ENCODE measurements at places on chromosomes 16 and 17.

GRCh38 chr16:6498858-6499257, 833.8 kb upstream of the RBFOX1 start:
- no peak for DNase-seq

DNA sequence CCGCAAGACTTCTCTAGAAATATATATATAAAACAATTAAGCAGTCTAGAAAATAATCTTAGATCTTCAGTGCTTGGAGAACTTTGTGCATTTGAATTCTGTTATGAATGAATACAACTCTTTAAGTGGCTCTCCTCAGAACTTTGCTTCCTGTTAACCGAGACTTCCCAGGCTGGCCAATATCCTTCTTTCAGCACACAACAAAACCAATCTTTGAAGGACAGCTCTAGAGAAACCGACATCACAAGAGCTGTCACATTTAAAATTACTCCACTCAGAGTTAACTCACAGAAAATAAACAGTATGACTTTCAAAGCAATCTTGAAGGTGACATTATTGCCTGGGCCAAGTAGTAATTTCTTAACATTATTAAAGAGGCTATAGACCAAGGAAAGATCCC, 49.7 kb upstream of the ITGA2B start:
- no peak for DNase-seq

DNA sequence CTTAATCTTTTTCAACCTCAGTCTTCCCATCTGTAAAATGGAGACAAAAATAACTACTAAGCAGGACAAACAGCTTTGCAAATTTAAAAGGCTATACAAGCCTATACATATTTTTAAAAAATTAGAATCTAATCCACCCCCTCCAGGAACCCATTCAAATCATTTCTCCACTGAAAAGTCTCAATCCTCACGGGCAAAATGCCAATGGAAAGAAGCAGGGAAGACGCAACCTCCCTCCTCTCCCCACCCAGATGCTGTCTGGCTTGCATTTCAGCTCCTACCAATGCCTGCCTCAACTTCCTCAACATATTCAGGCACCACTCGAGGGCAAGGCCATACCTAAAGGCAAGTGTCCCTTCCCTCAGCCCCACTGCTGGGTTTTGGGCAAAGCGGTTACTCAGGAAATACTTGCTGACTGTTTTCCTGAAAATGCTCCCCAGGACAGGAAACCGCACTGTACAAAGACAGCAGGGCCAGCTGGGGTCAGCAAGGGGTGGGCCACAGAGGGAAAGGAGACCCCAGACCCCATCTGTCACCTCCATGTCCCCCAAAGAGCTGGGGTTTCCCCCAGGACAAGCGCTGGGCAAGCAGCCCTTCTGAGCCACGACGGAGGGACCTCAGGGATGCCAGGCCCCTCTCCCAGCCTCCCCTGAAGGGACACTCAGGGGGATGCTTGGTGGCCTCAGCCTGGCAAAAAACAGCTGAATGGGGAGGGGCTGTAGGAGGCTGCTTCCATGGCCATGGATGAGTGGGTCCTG, 47.7 kb upstream of the DOC2B start:
- no peak for DNase-seq

DNA sequence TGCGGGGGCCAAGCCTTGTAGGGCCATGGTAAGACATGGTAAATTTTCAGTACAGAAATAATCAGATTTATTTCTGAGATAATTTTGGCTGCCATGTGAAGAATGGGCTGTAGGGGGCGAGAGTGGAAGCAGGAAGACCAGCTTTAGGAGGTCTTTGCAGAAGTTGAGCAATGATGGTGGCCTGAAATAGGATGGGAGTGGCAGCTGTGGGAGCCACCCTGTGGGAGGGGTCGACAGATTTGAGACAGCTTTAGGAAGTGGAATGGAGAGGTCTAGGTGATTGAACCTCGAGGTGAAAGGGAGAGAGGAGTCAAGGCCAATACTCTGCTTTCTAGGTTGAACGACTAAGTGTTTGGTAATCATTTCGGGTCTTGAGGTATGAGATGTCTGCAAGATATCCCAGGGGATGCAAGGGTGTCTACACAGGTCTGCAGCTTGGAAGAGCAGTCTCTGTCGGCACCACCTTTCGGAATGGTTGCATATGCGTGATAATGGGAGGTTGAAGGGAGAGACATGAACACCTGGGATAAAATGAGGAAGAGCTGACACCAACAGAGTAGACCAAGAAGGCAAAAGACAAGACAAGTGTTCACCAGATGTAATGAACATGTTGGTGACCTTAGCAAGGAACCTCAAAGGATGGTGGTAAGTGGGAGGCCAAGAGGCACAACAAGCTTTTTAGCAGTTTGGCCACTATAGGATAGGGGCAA, 4.2 kb upstream of the ATXN7L3 start:
- no peak for DNase-seq

DNA sequence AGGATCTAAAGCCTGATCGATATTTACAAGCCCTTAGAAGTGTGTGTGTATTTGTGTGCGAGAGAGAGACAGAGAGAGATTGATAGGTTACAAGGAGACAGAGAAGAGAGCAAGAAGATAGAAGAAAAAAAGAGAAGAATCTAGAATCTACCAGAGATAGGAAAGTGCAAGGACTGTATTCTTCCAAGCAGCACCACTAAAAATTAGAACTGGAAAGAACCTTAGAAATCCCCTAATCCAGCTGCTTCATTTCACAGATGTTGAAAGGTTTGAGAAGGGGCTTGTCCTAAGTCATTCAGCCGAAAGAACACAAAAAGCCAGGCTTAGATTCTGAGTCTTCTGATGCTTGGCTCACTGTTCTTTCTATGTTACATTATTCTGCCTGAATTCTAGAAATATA, 92.2 kb downstream of the HS3ST3A1 start:
- DNase-seq: no peak

GRCh38 chr17:3647251-3647650, 10.7 kb downstream of the CTNS start:
- DNase-seq: no peak

DNA sequence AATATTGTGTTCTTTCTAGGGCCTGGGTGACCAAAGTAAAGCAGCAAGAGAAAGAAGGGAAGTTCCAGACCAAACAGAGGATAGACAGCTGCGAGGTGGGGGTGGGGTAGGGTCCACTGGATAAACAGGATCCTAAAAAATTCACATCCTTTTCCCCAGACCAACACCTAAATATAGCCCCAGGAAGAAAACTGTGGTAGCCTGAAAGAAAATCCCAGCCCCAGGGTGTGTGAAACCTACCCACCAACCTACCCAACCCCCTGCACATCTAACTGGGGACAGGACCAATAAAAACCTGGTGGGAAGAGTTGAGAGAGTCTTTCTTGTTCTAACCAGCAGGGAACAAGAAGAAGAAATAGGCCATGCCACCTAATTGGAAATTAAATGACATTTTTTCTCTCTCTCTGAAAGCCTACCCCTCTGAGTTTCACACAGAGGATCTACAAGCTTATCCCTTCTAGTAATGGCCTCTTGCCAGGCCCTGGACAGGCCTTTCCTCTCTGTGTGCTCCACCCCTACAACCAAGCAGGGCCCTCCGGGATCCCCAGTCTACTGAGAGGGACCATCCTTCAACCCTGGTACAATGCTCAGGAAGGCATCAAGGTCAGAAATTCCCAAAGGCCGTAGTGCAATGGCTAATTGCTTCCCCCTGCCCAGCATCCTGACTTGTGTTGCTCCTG, 12.0 kb downstream of the MYO18A start:
- DNase-seq: no peak

- DNase-seq: no peak
Measured at GRCh38 chr17:20612635-20613034, 33.1 kb downstream of the CDRT15L2 start.

All from natural killer cell (primary cell).